HCT116 (cell line): ENCODE measurements at places on chromosomes 7 and 10. TPM values are rescaled to one million over a fixed set of nuclear protein-coding genes. Genes with fewer than 3 reads are reported as not detected.

Gene DLG5
- 44.8 TPM for total RNA-seq

Gene PARD3
- total RNA-seq, result 46.3 TPM

Gene TUBB8
- 0.39 TPM for total RNA-seq

Gene TWIST1
- total RNA-seq, result 0.86 TPM

Gene CNPY1
- total RNA-seq, result not detected

Gene HEPACAM2
- not detected for total RNA-seq

Gene ING3
- 16.2 TPM for total RNA-seq

Gene XRCC2
- total RNA-seq, result 14.8 TPM

Gene MRPS24
- total RNA-seq, result 156 TPM

Gene STOX1
- total RNA-seq, result 5.9 TPM

Gene HOXA3
- total RNA-seq, result 9.2 TPM

Gene SUGCT
- 4.4 TPM for total RNA-seq

Gene GPR85
- not detected for total RNA-seq

Gene SEMA3A
- 14.2 TPM for total RNA-seq

Gene FGFBP3
- 1.2 TPM for total RNA-seq

Gene NFE2L3
- total RNA-seq, result 27.0 TPM

Gene SLC16A9
- 5.9 TPM for total RNA-seq

Gene CH25H
- total RNA-seq, result not detected

Gene GHRHR
- total RNA-seq, result not detected

Gene STEAP1B
- 0.27 TPM for total RNA-seq
